ENCODE measurements at places on chromosomes 1 and 21. TPM values are rescaled to one million over a fixed set of nuclear protein-coding genes. Genes with fewer than 3 reads are reported as not detected.

The MYOG gene
- not detected for total RNA-seq

The PRAMEF1 gene
- total RNA-seq, result not detected

DNA sequence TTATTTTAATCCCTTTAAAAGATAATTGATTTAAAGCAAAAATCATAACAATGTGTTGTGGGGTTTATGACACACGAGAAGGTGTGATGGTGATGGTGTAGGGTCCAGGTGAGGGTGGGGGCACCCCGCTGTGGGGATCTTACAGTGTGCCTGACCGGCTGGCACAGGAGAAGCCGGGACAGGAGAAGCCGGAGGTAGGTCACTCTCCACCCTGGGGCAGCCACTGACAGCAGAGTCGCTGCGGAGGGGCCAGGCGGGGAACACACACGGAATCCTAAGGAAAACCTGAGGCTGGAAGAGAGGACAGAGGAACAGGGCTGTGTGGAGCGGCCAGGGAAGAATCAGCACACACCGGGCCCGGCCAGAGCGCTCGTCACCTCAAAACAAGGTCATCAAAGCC is 4.3 kb upstream of the LRRC3 start:
- DNase-seq, result no peak

- DNase-seq, result no peak
Measured at GRCh38 chr1:154405747-154406571, 816 bp downstream of the IL6R start.

Measured in kidney epithelial cell (primary cell).